HTR-8/SVneo (cell line): ENCODE measurements at places on chromosomes 12 and 14.

DNA sequence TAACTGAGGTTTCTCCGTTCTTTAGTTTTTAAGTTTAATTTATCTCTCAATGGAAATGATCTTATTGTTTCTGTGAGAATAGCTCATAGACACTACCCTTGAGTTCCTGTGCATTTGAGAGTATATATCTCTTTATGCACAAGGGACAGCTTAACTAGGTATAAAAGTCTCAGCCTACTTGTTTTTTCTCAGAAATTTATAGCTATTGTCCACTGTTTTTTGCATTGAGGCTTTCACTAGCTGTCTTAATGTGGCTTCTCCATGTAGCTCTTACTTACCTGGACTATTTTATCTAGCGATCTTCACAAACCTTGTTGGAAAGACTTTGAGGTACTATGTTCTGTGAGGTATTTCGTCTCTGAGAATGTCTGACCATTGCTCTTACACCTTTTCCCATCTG is 153.9 kb upstream of the RTL1 start:
- DNase-seq = no peak

DNA sequence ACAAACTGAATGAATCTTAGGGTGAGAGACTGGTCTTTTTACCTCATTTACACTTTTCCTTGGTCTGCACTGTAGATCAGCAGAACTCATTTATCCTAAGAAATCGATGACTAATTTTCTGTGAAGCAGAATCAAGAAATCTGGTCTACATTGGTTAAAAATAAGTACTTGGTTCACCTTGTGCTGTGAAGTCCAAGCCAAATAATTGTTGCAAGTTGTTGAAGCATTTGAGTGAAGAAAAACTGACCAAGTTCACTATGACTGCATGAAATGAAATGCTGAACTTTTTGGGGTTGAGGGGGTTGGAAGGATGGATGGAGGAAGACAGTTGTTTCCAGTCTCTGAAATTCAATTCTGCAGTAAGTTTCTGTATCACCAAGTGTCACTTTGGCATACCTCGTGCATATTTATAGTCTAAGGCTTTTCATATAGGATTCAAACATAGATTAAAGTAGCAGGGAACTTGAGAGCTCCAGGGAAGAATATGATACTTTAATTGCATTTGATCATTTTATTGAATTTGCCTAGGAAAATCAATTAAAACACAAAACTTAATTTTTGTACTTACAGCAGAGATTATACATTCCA is 75.0 kb downstream of the FAR2 start:
- no peak for DNase-seq

DNA sequence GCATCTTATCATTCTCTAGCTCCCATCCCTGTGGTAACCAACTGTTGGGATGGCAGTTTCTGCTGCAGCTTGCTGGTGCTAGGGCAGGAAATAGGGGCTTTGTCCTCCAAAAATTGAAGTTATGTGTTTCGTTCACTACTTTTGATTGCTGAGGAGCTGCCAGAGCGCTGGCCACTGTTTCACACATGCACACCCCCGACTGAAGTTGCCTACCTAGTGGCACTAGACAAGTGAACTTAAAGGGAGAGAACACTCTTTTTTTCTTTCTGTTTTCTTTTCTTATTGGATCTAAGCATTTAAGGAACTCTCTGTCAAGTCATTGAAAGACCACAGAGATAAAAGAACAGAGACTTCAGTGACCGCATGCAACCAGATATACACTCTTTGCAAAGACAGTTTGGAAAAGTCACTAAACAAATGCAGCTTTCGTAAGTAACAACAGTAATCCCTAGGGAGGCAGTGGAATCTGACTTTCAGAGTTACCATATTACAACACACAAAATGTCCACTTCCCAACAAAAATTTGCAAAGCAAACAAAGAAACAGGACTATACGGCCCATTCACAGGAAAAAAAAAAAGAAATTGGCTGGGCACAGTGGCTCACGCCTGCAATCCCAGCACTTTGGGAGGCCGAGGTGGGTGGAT is 12.0 kb downstream of the TFCP2 start:
- DNase-seq = no peak

GRCh38 chr14:68936476-68936875 is 42.6 kb downstream of the ACTN1 start:
- no peak for DNase-seq

GRCh38 chr14:48937541-48938195 is 648.5 kb downstream of the RPS29 start:
- DNase-seq = no peak

- DNase-seq = no peak
These were observed 702.7 kb downstream of the TMTC2 start for GRCh38 chr12:83389237-83389996.

DNA sequence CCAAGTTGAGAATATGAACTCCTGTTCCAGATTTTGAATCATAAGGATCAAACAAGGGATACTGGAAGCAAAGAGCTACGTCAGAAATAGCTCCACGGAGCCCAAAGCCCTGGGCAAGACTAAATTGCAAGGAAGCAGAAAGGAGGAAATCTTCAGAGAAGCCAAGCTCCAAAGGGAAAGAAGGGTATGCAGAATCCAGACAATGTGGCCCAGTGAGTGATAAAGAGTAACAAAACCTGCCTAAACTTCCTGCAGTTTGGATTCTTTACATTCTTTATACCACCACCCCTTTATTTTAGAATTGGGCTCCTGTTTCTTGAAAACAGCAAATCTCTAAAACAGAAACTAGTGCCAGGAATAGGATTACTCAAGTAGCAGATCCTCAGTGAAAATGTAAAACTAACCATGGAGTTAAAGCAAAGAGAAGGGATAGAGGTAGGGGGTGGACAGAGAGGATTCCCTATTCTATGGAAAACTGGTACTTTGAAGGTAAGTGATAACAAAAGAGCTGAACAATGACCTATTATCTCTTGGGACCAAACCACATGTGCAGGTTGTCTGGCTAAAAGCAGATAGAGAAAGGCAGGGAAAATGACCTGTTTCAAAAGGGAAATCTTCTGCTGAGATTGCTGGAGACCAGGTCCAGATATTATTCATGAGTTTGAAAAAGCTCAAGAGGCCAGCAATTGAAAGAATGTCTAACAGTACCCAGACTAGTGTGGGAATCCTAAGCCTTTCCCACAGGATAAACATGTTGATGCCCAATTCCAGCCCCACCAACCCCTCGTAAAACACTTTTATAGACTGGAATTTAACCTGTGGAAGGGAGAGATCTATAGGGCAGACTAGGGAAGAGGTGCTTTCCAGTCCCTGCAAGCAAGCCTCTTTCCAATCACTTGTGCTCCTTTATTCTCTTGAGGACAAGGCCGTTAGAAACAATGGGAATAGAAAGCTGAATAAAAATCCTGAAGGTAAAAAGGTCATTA is 24.5 kb downstream of the MBIP start:
- DNase-seq = no peak

DNA sequence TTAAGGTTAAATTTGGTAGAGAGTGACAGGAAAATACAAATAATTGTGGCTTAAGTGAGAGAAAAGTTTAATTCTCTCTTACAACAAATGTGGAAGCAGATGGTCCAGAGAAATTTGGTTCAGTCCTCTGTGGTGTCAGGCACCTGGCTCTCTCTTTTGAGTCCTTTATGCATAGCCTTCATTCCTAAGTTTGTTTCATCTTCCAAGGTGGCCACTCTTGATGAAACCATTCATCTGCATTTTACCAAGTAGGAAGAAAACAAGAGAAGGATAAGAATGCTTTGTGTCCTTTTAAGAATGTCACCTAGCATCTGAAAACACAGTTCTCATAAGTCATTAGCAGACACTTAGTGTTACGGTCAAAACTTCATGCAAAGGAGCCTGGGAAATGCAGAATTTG is 442.5 kb downstream of the CCER1 start:
- DNase-seq = no peak

- DNase-seq = no peak
These were observed 94.7 kb downstream of the SLC38A1 start for GRCh38 chr12:46174061-46174662.

- no peak for DNase-seq
These were observed 58.9 kb downstream of the DDX51 start for GRCh38 chr12:132085291-132085635.

DNA sequence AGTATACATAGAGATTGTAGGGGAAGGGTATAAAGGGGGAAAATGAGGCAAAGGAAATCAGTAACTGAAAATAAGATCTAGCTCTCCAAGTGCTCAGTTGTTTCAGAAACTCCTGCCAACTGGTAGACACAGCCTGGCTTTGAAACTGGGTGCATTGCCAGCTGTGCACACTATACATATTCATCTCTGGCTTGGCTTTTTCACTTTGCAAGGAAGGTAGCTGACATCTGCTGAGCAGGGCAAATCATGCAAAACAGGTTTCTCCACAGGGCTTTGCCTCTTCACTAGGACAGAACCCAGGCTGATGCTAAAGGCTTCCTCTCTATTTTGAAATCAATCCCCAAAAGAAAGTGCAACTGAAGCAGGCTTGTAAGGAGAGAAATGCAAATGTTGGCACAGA is 101.5 kb downstream of the HELB start:
- DNase-seq = no peak

DNA sequence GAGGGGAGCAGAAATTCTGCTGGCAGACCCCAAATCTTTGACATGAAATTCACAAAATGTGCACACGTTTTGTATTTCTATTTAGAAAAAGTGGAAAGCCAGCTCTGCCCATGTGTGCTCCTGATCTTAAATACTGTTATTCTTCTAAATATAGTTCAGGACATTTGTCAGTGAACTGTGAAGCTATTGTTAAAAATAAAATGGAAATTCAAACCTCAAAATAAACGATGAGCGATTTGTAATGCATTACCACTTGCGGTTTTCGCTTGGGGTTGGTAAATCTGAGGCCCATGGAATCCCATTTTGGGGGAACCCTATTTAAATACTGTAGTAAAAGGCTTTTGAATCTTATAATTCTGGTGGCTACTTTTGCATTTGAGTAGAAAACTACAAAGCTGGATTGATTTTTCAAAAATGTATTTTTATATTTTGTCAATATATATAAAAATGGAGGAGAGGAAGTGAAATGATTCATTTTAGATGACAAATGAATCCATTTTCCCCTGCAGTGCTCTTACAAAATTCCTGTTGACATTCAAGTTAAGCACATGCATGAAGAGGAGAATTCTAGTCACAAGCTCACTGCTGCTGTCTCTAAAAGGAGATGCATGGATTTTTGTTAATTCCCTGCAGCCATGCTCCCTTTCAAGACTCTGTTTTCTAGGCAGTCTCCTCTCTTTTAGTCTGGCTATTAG is 47.1 kb downstream of the FLRT2 start:
- DNase-seq = no peak

- DNase-seq = no peak
These were observed 97.4 kb downstream of the KICS2 start for GRCh38 chr12:64124511-64125197.

DNA sequence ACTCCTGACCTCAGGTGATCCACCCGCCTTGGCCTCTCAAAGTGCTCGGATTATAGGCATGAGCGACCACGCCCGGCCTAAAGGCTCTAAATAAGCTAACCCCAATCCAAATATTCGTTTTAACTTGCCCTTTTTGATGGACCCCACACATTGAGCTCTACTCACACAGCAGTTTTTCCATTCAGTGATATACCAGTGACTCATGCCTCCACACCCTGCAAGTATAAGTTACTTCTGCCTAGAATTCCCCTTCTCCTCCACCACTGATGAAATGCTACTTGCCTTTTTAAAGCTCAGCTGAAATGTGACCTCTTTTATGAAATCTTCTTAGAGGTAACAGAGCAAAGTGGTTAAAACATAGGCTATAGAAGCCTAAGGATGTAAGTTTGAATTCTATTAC is 68.8 kb downstream of the EXOC5 start:
- no peak for DNase-seq
